ENCODE measurements at places on chromosomes 13 and 19. TPM values are rescaled to one million over a fixed set of nuclear protein-coding genes. Genes with fewer than 3 reads are reported as not detected.

The ETV2 gene
- 1.5 TPM for polyA plus RNA-seq

The VSTM1 gene
- 0.37 TPM for polyA plus RNA-seq

The ZNF541 gene
- 0.39 TPM for polyA plus RNA-seq

The CDC42EP5 gene
- polyA plus RNA-seq, result 5.2 TPM

The ADGRE3 gene
- 0.09 TPM for polyA plus RNA-seq

The ELSPBP1 gene
- 0.32 TPM for polyA plus RNA-seq

The WDR83 gene
- polyA plus RNA-seq, result 19.6 TPM

The FBN3 gene
- 0.16 TPM for polyA plus RNA-seq

The ZNF132 gene
- 1.6 TPM for polyA plus RNA-seq

The SCAMP4 gene
- polyA plus RNA-seq, result 21.9 TPM

The NCR1 gene
- polyA plus RNA-seq, result 0.46 TPM

The KLK10 gene
- 7.2 TPM for polyA plus RNA-seq

Data from thymus (tissue), 14 donors.